ENCODE measurements at places on chromosomes 12 and 14.

DNA sequence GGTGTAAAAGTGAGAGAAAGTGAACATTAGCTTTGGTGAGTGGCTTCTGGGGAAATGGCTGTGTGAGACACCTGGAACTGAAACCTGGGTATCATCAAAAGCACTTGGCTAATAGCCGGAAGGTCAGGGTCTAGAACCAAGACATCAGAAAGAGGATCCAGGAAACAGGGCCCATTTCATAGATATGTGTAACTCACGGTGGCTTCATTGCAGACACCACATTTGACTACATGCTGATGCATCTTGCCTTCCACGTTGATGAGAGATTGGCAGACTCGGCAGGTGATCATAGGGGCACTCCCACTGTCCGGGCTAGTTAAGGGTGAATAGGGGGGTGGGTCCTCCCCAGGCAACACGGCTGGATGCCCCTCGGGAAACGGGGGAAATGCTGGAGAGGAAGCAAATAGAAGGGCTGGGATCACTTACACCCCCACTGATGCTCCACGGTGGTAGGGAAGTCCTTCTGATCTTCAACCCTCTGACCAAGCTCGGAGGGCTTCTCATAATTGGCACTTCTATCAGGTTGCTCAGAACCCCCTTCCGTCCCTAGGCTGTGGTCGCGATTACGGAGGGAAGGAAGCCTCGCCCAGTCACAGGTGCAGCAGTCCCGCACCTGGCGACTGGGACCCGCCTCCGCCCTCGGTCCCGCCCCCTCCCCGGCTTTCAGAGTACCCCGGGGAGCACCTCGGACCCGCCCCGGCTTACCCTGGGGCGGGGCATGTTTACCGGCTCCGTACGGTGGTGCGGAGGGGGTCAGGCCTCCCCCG is 593 bp downstream of the PIP4P1 start:
- peak; percentile 65 for DNase-seq

DNA sequence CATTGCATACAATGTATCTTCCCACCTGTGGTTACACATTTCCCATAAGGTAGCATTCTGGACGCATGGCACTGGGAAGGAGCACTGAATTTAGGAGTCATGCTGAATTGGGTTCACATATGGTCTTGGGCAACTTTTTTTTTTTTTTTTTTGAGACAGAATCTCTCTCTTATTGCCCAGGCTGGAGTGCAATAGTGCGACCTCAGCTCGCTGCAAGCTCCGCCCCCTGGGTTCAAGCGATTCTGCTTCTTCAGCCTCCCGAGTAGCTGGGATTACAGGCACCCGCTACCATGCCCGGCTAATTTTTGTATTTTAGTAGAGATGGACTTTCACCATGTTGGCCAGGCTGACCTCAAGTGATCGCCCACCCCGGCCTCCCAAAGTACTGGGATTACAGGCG is 13.3 kb downstream of the DIP2B start:
- no peak for DNase-seq

- DNase-seq, result no peak
Measured at GRCh38 chr12:43776498-43776897, 17.7 kb downstream of the IRAK4 start.

GRCh38 chr12:115810122-115810901 is 467.2 kb downstream of the MED13L start:
- DNase-seq, result no peak

- DNase-seq, result no peak
Measured at GRCh38 chr12:26434299-26435068, 239.1 kb downstream of the SSPN start.

DNA sequence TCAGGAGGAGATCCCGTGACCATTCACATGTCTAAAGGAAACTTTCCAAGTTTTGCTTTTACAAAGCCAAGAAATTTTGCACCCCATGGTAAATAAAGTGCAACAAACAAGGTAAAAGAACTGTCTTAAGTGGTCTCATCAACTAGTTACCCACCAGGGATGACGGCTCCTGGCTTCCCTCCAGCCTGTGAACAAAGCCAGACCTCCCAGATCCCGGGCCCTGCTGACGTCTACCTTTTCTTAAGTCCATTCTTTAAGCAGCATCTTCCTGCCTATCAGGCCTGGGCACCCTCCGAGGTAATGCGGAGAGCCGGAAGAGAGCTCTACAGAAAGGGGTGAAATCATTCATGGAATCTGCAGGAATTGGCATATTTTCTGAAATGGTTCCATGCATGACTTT is 58.0 kb upstream of the DAAM1 start:
- no peak for DNase-seq

GRCh38 chr12:1346126-1346525 is 248.3 kb downstream of the FBXL14 start:
- DNase-seq, result no peak

GRCh38 chr14:95286645-95287044 is 33.1 kb downstream of the CLMN start:
- DNase-seq, result no peak

DNA sequence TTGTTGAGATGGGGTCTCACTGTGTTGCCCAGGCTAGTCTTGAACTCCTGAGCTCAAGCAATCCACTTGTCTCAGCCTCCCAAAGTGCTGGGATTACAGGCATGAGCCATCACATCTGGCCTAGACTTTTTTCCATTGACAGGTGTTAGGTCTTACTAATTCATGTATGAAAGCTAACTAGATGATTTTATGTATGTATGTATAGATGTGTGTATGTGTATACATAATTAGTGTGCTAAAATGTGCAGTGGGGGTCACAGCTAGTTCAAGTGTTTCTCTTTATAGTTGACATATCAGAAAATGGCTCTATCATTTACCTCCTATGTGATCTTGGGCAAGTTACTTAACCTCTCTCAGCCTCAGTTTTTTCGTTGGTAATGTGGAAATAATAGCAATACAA is 23.5 kb downstream of the UNC79 start:
- no peak for DNase-seq

GRCh38 chr12:27304856-27305255 is 27.8 kb upstream of the BMAL2 start:
- DNase-seq, result no peak

DNA sequence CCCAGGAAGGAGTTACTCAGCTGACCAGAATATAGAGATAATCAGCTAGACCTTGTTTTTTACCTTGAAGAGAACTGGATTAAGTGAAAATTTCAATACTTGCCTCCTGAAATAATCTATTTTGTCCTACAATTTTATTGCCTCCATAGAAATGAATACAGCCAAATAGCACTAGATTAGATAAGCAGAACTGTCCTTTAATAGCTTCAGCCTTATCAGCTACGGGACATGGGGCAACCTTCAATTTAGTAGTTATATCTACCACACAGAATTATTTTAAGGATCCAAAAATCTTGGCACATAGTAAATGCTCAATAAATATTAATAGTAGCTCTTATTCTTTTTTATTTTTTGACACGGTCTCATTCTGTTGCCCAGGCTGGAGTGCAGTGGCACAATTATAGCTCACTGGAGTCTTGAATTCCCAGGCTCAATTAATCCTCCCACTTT is 67.2 kb upstream of the PLEKHG3 start:
- DNase-seq, result no peak

GRCh38 chr12:107570721-107571120 is 114.9 kb upstream of the PWP1 start:
- no peak for DNase-seq

- no peak for DNase-seq
Measured at GRCh38 chr12:108975024-108975593, 45.8 kb downstream of the SVOP start.

GRCh38 chr12:20946732-20947131 is 136.2 kb downstream of the SLCO1B3 start:
- no peak for DNase-seq

DNA sequence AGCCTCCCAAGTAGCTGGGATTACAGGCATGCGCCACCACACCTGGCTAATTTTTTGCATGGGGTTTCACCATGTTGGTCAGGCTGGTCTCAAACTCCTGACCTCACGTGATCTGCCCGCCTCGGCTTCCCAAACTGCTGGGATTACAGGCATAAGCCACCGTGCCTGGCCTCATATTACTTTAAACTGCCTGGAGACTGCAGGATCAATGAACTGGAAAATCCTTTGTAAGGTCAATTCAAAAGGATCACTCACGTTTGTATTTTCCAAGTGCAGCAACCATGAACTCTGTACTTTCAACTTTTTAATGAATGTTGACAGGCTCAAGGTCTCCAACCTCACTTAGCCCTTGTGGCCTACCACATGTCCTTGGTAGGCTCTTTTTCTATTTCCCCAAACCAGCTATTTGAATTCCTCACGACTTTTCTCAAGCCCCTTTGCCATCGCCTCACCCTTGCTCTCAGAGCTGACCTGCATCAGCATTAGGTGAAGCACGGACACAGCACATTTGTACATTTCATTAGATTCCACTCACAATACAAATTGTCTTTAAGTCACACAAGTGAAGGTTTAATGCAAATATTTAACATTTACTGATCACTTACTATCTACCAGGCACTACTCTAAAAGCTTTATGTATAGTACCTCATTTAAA is 42.2 kb upstream of the GCH1 start:
- DNase-seq, result no peak

DNA sequence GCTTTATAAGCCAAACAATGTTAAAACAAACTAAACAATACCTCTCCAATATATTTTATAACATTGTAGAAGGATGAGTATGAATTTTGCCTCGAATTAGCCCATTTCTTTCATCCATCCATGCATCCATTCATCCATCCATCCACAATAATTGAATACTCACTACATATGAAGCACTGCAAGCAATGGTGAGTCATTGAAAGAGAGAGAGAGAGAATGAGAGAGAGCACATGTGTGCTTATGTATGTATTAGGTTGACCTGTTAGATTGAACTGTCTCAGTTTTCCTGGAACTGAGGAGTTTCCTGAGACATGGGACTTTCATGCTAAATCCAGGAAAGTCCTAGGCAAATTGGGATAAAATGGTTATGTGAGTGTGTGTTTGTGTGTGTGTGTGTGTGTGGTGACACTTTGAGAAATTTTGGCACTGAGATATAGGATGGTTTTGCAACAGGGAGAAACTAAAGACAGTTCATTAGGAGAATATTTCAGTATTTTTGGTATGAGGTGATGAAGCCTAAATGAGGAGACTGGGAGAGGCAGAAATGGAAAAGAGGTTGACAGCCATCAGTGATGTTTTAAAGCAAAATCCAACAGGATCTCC is 98.4 kb downstream of the C12orf75 start:
- DNase-seq, result no peak

DNA sequence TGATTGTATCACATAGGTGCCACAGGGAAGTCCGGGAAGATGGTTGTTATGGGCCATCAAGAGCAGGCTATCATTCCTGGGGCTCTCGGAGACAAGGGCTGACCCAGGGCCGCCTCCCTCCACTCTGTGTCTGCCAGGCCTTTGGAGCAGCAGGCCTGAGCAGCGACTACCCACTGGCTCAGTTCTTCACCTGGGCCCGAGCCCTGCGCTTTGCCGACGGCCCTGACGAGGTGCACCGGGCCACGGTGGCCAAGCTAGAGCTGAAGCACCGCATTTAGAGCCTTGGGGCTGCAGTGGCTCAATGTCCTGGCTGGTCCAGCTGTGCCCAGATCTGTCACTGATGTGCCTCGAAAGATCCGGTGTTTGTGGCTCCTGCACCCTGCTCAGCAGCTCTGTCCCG is 10.5 kb upstream of the ALDH2 start:
- no peak for DNase-seq

GRCh38 chr12:70045514-70045913 is 197.7 kb upstream of the CNOT2 start:
- no peak for DNase-seq

DNA sequence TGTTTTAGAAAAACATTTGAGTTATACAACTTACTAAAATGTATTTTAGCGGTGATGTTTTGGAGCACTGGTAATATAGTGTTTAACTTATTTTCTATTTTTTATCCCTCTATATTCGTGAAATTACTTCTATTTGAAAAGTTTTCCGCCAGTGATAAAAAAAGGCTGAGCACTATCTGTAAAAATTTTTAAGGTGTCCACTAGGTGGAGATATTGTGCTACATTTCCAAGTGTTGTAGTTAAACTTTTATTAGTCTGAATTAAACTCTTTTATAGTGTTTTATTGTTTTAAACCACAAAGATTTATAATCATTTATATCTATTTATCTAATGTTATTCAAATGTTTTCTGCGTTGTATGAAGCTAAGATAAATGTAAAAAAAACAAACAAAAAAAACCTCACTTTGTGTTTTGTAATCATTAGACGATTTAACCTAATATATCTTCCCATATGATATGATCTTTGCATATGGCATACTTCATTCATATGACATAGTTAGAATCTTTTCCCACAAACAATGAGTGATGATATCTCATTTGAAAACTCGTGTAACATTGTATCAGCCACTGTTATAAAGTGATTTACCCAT is 11.8 kb downstream of the ALG10B start:
- DNase-seq, result no peak

DNA sequence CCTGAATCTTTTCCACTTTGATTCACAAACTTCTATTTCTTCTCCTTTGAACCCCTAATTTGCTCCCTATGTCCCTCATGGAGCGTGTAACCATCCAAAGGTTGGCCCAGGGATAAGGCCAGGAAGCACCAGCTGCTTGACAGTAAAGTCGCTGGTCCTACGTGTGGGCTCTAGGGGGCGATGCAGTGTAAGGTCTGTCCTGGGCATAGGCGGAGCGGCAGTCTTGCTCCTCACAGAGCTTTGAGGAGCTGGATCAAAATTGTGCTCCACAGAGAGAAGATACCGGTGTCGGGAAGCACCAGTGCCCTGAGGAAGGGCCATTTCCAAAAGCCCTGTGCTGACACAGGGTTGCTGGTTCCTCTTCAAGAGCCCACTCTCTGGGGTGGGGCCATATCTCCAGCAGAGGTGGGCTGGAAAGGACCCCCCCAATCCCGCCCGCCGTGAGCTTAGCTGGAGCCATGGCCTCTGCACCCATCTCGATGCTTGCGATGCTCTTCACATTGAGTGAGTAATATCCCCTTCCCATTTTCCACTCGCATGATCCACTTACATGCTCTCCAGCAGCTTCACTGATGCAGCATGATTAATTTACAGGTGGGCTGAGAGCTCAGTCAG is 49.9 kb upstream of the OR4E1 start:
- no peak for DNase-seq

DNA sequence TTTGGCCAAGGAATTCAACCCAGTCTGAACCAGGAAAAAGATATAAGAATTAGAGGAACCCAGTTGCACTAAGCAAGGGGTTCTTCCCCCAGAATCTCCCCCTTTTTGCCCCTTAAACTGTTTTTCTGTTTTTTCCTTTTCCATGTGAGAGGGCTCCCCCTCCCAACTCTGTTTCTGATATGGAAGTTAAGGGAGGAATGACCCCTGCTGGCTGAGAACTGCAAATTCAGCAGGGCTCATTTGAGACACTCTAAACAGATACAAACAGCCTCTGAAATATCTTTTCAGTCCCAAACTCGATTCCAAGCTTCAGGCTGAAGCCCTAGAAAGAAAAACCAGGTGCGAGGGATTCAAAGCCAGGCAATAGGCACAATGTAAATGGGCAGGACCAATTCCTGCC is 132.7 kb downstream of the SLC41A2 start:
- no peak for DNase-seq

Measured in activated CD4-positive, CD25-positive, alpha-beta regulatory T cell (primary cell).